A549 treated with Mapracorat at 1 μM for 4 hours (cell line): ENCODE measurements at places on chromosomes 3 and 15. TPM values are rescaled to one million over a fixed set of nuclear protein-coding genes. Genes with fewer than 3 reads are reported as not detected.

Gene ACP3
- total RNA-seq: 0.07 to 0.08 TPM in 2 of 5 replicates, not detected in the others

Gene RASL12
- total RNA-seq: 0.10 to 0.16 TPM (median 0.12 TPM) in 5 replicates

Gene CCDC54
- not detected in 5 replicates for total RNA-seq

Gene CACNA1D
- total RNA-seq: 0.36 to 1.4 TPM (median 0.57 TPM) in 5 replicates

Gene TIMP4
- total RNA-seq: 10.0 to 14.3 TPM (median 11.9 TPM) in 5 replicates

Gene DENND6A
- total RNA-seq: 5.6 to 9.0 TPM (median 7.0 TPM) in 5 replicates

Gene EDC3
- 18.0 to 23.2 TPM (median 21.9 TPM) in 5 replicates for total RNA-seq

Gene LAMB2
- total RNA-seq: 82.0 to 115 TPM (median 113 TPM) in 5 replicates

Gene CPEB1
- 2.6 to 4.0 TPM (median 3.2 TPM) in 5 replicates for total RNA-seq

Gene CHRFAM7A
- 4.6 to 8.9 TPM (median 7.4 TPM) in 5 replicates for total RNA-seq

Gene PRR20G
- total RNA-seq: 0.97 to 1.6 TPM (median 1.3 TPM) in 5 replicates

Gene ITPKA
- total RNA-seq: 3.6 to 6.7 TPM (median 5.2 TPM) in 5 replicates
